ENCODE measurements at places on chromosomes 3 and 15.

DNA sequence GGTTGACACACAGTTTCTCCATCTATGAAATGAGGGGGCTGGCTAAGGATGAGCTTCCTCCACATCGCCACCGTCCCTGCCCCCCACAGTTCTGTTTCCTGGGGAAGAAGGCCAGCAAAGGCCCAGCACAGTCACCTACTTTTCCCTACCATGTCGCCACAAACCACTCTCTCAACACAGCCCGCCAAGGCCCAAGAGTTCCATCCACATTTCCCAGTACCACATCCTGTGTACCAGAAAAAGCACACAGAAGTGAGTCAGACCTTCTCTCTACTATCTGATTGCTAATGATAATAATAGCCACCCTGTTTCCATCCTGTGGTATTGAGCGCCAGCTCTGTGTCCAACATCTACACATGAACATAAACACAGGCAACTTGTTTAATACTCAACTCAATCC lies 30.3 kb upstream of the C15orf39 start:
- H3K4me3 ChIP-seq = no peak overlapping the region
- no peak overlapping the region for H3K27ac ChIP-seq
- no peaks in the 10 kb centered on the region for H3K27me3 ChIP-seq
- no peak for DNase-seq
- peaks cover 14% of the 10 kb centered on the region for H3K4me1 ChIP-seq

- no peaks in the 10 kb centered on the region for H3K4me1 ChIP-seq
- no peak for DNase-seq
- no peaks in the 10 kb centered on the region for H3K36me3 ChIP-seq
Measured at GRCh38 chr15:29133321-29133720, 136.3 kb downstream of the NSMCE3 start.

GRCh38 chr3:56997041-56997440 lies 63.4 kb upstream of the SPATA12 start:
- H3K27me3 ChIP-seq = no peaks in the 10 kb centered on the region
- no peak overlapping the region for H3K4me3 ChIP-seq
- no peak for DNase-seq
- H3K36me3 ChIP-seq = no peaks in the 10 kb centered on the region
- H3K27ac ChIP-seq = peak overlapping the region; percentile 68
- H3K4me1 ChIP-seq = peaks cover 13% of the 10 kb centered on the region

GRCh38 chr15:69789648-69790393 lies 307.9 kb downstream of the TLE3 start:
- H3K27me3 ChIP-seq = peaks cover 4% of the 10 kb centered on the region
- H3K27ac ChIP-seq = no peak overlapping the region
- no peaks in the 10 kb centered on the region for H3K36me3 ChIP-seq
- no peak for DNase-seq

Data from transverse colon (tissue), 4 donors.